ENCODE measurements at places on chromosomes 6 and 20.

GRCh38 chr6:41049521-41049920, 3.5 kb upstream of the APOBEC2 start:
- DNase-seq: no peak

DNA sequence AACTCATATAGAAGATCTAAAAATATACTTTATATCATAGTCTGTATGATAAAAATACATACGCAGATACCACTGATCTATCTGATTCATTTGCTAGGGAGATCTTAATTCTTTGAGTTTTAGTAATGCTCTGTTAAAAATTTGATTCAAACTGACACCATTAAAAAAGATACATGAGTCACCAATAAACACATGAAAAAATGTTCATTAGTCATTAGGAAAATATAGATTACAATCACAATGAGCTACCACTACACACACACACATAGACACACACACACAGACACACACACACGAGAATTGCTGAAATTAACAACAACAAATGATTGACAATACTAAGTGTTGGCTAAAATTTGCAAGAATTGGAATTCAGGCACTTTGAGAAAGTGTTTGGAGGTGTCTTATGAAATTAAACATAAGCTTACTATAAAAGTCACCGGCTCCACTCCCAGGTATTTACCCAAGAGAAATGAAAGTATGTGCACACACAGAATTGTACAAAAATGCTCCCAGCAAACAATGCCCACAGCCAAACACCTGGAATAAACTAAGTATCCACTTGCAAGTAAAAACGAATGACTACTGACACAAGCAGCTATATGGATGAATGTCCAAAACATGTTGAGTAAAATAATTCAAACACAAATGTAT, 117.7 kb upstream of the GGTLC1 start:
- DNase-seq: no peak

DNA sequence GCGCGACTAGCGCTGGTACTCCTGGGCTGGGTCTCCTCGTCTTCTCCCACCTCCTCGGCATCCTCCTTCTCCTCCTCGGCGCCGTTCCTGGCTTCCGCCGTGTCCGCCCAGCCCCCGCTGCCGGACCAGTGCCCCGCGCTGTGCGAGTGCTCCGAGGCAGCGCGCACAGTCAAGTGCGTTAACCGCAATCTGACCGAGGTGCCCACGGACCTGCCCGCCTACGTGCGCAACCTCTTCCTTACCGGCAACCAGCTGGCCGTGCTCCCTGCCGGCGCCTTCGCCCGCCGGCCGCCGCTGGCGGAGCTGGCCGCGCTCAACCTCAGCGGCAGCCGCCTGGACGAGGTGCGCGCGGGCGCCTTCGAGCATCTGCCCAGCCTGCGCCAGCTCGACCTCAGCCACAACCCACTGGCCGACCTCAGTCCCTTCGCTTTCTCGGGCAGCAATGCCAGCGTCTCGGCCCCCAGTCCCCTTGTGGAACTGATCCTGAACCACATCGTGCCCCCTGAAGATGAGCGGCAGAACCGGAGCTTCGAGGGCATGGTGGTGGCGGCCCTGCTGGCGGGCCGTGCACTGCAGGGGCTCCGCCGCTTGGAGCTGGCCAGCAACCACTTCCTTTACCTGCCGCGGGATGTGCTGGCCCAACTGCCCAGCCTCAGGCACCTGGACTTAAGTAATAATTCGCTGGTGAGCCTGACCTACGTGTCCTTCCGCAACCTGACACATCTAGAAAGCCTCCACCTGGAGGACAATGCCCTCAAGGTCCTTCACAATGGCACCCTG, 1.6 kb downstream of the TPBG start:
- DNase-seq: no peak

DNA sequence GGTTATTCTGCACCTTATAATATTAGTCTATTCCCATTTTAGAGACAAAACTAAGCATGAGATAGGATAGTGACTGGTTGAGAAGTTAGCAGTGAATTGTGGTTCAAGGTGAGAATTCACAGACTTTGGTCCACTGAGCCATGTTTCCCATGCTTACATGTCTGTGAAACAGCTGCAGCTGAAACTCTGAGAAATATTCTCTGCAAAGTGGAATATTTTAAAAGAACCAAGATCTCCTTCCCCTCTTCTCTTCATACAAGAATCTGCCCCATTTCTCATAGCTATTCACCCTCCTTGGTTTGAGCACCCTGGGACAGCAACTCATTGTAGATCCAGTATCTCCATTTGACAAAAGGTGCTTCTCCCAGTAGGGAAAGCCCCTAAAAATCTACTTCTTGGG, 70.2 kb upstream of the TMEM170B start:
- no peak for DNase-seq

GRCh38 chr6:122012578-122012977, 386.9 kb upstream of the HSF2 start:
- no peak for DNase-seq

DNA sequence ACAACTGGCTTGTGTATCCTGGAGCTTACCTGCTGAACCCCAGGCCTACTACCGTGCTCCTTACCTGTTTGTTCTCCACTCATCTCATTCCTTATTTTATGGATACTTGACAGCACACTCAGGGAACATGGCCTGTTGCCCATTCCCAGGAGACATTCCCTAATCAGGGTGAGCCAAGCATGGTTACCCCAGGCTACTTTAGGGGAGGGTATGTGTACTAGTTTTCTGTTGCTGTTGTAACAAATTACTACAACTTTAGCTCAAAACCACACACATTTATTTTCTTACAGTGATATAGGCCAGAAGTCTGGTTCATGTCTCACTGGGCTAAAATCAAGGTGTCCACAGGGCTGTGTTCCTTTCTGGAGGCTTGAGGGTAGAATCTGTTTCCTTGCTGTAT, 15.0 kb upstream of the TRAM2 start:
- no peak for DNase-seq

DNA sequence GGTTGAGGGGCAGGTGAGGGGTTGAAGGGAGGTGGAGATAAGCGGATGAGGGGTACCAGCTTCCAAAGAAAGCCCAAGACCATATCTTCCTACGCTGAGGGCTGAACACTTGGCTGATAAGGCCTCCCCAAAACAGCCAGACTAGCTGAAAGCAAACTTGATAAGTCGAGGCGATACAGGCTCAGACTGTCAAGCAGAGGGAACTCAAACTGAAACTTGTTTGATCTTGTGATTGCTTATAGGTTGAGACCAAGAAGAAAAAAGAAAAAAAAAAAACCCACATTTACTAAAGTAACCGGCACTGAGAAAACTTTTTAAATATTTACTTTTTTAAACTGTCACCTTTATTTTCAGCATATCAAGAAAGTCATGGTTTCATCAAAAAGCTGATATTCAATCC, 73.6 kb downstream of the TRERF1 start:
- peak; percentile 47 for DNase-seq
